Trophoblast cell (in vitro differentiated cells and primary cell): ENCODE measurements at places on chromosomes 7 and 10.

DNA sequence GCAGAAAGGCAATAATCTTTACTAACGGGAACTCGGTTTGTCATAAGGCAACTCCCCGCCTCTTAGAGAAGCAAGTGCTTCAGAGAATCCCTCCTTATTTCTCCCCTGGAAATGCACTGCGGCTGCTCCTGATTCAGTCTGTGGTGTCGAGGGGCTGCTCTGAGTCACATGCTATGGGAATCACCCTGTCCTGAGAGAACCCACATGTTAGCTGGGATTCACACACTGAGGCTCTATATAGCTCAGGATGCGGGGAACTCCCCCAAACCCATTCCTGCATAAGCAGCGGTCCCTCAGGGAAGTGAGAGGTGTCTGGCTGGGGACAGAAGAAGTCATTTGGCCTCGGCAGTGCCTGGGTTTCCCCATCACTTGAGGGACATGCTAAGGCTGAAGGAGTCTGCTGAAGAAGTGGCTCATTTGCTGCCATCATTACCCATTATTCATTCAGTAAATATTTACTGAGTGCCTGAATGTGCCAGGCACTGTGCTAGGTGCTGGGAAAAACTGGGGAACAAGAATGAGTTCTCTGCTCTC is 87.5 kb downstream of the ATXN7L1 start:
- no peak for DNase-seq

GRCh38 chr10:95653895-95654294 is 2.6 kb downstream of the ALDH18A1 start:
- no peak for DNase-seq

GRCh38 chr10:3906511-3907111 is 121.6 kb upstream of the KLF6 start:
- peak; percentile 91 for DNase-seq

DNA sequence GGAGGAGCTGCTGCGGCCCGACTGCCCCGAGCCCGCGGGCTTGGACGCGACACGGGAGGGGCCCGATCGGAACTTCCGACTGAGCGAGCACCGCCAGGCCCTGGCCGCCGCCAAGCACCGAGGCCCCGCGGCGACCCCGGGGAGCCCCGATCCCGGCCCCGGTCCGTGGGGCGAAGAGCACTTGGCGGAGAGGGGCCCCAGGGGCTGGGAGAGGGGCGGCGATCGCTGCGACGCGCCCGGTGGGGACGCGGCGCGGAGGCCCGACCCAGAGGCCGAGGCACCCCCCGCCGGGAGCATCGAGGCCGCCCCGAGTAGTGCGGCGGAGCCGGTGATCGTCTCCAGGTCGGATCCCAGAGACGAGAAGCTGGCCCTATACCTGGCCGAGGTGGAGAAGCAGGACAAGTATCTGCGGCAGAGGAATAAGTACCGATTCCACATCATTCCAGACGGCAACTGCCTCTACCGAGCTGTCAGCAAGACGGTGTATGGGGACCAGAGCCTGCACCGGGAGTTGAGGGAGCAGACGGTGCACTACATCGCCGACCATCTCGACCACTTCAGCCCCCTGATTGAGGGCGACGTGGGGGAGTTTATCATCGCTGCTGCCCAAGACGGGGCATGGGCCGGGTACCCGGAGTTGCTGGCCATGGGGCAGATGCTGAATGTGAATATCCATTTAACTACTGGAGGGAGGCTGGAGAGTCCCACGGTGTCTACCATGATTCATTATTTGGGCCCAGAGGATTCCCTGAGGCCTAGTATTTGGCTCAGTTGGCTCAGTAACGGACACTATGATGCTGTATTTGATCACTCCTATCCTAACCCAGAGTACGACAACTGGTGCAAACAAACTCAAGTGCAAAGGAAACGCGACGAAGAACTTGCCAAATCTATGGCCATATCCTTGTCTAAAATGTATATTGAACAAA is 1.4 kb downstream of the OTUD1 start:
- peak; percentile 46 for DNase-seq

DNA sequence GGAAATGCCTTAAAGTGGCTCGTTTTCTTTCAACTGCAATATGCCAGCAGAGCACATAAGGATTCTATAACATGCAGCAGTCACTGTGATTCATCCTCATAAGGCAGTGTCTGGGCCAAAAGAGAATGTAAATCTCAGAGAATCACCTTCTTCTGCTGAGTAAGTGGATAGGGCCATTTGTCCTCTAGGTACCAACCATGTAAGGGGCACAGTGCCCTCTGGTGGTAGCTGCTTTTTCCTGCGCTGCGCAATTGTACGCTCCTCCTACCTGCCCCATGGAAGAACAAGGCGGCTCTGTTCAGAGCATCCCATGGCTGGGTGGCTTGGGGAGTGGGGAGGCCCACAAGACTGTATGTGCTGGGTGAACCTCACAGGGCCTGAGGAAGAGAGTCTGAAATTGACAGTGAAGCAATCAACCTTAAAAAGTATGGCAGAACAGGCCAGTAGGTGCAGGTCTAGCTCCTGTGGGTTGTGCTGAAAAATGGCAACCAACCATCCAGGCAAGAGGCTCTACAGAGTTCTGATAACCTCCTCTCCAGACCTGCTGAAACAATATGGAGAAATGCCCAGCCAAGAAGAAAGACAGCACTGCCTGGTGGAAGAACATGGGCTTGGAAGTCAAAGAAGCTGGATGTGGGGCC is 78.6 kb upstream of the C10orf90 start:
- DNase-seq: peak; percentile 88
